Activated CD4-positive, alpha-beta T cell treated with anti-CD3 and anti-CD28 coated beads, Interleukin-2, Interleukin-6, amounts not matched to agents 100 ng/mL and 50 ng/mL, durations not matched to agents 16 hours and 8 hours (primary cell): ENCODE measurements at places on chromosomes 4 and X.

GRCh38 chr4:7647600-7648543 is 213.1 kb upstream of the PSAPL1 start:
- DNase-seq, result peak; percentile 22

GRCh38 chrX:42241421-42241820 is 318.1 kb upstream of the CASK start:
- DNase-seq, result no peak

DNA sequence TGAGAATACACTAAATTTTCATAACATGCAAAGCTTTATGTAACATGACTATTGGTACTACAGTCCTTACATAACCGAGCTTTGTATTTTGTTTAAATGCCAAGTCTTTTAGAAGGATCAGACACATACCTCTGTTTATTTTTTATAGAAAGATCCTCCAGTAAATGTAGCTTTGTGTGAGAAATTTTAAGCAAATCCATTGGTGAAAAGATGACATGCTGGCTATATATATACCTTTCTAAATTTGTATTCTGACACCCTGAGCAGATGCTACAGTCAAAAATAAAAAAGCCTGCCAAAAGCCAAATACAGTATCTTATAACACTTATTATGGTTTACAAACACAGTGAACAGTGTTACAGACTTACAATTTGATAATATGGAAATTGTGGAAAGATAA is at the start of gene YIPF7:
Gene YIPF7 (minus strand): TSS at position 201 of the 400 bp plus-strand sequence. CDS start 1,525 bp downstream, outside the sequence.
- DNase-seq, result no peak

GRCh38 chr4:123356921-123357320 is 39.7 kb upstream of the SPRY1 start:
- DNase-seq, result no peak

DNA sequence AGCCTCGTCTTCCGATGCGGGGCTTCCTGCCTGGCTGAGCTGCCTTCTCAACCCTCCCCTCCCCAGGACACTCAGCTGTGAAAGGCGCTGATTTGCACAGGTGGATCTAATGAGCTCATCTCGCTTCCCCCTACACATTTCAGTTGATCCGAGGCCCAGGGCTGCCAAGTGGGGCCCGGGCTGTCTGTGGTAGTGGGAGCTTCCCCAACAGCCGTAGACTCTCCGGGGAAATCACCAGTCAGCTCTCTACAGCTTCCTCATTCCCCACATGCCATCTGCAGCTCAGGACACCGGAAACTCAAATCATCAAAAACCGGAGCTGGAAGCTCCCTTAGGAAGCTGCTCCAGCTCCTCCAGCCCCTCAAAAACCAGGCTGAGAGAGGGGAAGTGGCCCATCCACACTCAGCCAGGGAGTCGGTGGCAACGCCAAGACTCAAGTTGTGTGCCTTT is 56.2 kb downstream of the SMIM20 start:
- DNase-seq, result no peak

DNA sequence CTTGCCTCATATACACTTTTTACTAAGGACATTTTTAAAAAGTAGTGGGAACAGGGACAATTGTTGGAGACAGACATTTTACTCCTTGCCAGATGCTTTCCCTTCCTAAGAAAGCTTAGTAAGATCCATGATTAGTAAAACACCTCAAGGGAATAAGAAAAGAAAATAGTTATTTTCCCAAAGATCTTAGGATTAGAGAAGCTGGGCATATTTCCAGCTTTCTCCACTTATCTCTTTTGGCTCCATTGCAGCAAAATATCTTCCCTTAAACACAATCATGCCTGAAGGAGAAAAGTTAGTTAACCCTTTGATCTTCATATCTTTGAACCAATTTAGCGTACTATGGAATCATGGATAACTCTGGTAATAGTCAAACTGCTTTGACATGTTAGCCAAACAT is 257.9 kb downstream of the PCDH18 start:
- no peak for DNase-seq

GRCh38 chrX:48083212-48083611 is 11.8 kb upstream of the ZNF630 start:
- peak; percentile 55 for DNase-seq

GRCh38 chrX:3549411-3549911 is 164.0 kb downstream of the PRKX start:
- no peak for DNase-seq

DNA sequence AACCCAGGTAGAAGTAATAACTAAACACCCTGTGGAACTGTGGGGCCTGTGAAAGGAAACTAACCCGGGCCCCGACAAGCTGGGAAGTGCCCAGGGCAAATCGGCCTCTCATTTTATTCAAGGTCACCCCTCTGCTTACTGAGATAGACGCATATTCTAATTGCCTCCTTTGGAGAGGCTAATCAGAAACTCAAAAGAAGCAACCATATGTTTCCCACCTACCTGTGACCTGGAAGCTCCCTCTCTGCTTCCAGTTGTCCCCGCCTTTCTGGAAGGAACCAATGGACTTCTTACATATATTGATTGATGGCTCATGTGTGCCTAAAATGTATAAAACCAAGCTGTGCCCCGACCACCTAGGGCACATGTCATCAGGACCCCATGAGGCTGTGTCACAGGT is 23.1 kb upstream of the DHRSX start:
- DNase-seq, result no peak

DNA sequence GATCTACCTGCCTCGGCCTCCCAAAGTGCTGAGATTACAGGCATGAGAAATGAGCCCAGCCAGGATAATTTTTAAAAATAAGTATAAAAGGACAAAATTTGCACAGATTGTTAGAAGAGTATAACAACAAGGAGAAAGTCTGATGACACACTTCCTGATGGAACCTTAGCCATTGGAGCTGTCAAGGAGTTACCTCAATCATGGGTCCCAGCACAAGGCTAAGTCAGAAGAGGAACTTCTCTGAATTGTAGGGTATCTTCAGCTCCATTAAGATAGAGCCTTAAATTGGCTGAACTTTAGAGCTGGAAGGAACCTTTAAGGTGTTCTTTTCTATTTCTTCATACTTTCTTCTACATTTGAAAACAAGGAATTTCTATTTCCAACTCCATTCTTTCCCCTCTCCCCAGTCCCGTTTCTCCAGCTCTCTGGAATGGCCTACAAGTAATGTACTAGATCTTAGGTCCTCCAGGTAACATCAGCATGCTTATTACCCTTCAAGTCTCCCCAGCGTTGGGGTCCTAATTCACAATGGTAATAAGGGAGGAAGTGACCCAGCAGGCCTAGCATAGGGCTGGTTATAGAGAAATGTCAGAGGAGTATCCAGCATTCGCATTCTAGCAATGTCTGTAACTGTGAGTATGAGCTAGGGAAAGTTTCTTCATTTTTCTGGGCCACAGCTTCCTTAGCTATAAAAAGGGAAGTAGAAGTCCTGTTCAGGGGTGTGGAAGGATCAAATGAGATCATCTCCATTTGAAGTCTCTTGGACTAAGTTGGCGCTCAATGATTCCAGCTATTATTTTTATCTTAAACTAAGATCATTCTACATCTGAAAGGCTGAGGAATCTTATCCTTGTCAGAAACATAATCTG is 18.5 kb upstream of the RBPJ start:
- DNase-seq, result no peak

DNA sequence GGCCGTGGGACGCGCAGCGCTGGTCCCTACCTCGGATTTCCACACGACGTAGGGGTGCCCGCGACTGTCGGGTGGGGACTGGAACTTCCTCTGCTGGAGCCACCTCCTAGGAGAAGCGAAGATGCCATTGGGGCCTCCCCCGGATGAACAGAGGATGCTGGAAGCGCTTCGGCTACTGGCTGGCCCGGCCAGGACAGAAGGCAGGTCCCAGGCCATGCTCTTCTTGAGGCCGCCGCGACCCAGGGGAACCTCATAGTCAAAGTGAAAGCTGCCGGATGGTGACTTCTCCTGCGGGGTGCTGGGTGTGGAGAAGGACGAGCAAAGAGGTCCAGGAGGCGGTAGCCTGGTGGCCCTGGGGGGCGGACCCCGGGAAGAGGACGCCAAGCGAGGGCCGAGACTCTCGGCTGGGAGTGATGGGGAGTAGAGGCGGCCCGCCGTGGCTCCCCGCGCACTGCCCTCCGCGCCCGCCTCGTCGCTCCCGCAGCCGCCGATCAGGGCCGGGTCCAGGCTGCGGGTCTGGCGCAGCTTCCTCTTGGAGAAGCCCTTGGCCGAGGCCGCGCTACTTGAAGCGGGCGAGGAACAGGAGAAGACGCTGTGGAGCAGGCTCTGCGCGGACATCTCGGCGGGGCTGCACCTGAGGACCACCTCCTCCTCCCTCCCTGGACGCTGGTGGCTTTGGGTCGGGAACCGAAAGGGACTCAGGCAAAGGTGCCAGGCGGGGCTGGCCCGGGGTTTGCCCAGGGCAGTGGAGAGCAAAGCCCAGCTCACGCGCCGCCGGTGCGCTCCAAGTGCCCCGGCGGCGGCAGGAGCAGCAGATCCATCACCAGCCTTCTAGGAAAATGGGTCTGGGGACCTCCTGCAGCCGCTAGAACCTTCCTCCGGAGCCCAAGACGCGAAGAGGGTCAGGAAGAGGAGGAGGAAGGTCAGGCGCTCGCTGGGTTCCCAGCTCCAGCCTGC is 1.2 kb downstream of the ARHGAP6 start:
- DNase-seq, result no peak

DNA sequence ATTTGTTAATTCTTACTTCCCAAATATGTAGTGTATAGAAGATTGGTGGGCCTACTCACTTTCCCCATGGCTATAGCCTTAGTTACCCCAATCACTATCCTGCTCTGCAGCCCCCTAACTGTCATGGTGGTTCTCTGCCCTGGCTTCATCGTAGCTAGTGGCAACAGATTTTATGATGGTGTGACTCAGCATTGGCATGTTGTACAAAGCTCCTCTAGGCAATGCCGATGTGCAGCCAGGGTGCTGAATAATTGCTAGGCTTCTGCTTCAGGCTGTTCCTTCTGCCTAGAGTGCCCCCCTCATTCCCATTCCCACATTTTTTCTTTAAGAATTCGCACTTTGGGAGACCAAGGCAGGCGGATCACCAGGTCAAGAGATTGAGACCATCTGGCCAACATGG is 35.2 kb downstream of the AFF2 start:
- no peak for DNase-seq

DNA sequence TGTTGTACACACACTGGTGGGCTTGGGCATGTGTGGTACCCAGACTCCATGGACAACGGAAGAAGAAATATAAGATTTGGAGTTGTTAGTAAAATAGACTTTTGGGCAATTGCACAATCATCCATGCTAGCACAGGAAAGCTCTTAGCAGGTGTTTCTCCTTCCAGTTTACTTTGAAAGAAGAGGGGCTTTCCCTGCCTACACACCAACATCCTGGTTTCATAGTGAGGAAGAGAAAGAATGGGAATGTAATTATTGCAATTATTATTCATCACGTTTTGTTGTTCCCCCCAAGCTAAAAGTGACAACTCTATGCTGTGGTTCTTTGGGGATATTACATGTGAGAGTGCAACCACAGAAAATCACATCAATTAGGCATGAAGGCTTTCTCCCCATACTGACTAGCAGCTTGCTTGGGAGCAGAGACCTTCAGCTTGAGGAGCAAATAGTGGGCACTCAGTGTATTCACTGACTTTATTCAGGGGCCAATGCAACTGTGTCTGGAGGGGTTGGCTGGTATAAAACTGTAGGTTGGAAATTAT is 57.2 kb upstream of the PUDP start:
- no peak for DNase-seq

- DNase-seq, result peak; percentile 24
Measured at GRCh38 chr4:190020790-190021717, 6.0 kb downstream of the FRG2 start.

GRCh38 chr4:80189956-80190677 is 7.2 kb upstream of the PRDM8 start:
- DNase-seq, result no peak

GRCh38 chr4:105067431-105067830 is 79.2 kb upstream of the TET2 start:
- DNase-seq, result no peak

- no peak for DNase-seq
Measured at GRCh38 chr4:38734911-38735310, 47.9 kb downstream of the TLR10 start.

GRCh38 chr4:96317891-96318290 is 478.0 kb downstream of the PDHA2 start:
- no peak for DNase-seq

DNA sequence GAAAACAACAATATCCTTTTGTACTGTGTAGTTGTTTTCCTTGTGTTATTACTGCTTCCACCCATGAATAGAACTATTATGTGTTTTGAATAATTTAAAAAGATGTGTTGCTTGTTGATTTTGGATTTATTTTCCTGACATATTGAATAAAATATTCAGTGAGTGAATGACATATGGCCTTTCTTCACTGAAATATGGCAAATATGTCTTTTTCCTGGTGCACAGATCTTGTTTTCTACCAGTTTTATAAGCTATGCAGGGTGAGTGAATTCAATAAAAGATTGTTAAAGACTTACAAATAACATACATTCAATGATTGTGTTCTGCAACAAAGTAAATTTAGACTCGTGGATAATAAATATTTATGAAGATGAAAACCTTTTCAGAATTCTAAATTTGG is 1216.3 kb upstream of the ADGRL3 start:
- DNase-seq, result no peak

GRCh38 chr4:41506130-41506529 is 31.8 kb upstream of the LIMCH1 start:
- DNase-seq, result no peak

DNA sequence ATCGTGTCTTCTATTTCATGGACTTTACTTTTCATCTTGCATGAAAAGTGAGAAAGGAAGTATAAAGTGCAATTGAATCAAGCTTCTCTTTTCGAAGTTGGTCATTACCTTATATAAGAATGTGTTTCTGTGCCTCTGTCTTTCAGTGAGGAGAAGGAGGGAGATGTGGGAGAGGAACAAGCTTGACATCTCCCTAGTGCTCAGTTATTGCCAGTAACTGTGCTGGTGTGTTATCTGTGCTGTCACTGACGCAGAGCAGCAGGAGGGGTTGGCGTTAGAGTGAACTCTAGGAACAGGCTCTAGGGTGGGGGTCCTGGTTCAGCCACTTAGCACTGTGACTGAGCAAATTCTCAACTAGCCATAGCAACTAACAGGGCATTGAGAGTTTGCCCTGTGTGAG is 34.0 kb upstream of the TBC1D9 start:
- DNase-seq, result no peak

DNA sequence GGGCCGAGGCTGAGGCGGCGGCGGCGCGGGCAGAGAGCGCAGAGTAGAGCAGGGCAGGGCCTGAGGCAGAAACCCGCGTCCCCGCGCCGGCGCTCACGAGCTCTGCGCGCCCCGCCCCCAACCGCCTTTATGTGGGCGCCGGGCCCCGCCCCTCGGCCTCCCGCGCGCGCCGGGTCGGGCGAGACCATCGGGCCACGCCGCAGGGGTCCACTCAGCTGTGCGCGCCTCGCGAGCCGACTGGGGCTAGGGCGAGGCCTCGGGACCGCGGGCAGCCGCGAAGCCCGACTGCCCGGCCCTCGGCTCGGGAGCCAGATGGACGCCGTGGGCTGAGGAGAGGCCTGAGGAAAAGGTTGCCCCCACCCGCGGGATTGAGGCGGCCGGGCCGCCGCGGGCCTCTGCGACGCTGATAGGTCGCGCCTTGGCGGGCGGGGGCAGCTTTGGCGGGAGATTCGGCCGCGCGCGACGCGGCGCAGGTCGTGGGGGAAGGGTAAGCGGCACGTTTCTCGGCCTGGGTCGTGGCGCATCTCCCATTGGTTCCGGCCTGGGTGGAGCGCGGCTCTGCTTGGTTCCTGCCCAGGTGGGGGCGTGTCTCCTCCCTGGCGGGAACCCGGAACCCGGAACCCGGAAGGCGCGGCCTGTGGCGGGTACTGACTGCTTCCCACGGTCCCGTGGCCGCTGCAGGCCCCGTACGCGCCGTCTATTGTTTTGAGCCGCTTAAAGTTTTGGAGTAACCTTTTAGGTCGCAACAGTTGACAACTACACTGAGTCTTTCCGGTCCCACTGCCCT is at the start of gene SLBP:
Gene SLBP (minus strand): TSS at position 104 of the 787 bp plus-strand sequence. CDS start 131 bp downstream, outside the sequence.
- DNase-seq, result peak; percentile 99

- DNase-seq, result no peak
Measured at GRCh38 chrX:118286066-118286762, 59.7 kb upstream of the WDR44 start.

- no peak for DNase-seq
Measured at GRCh38 chr4:76308548-76308947, 2.0 kb downstream of the STBD1 start.
